ENCODE measurements at places on chromosomes 16 and 17.

- no peak for DNase-seq
Measured at GRCh38 chr16:22719945-22720344, 94.0 kb upstream of the HS3ST2 start.

DNA sequence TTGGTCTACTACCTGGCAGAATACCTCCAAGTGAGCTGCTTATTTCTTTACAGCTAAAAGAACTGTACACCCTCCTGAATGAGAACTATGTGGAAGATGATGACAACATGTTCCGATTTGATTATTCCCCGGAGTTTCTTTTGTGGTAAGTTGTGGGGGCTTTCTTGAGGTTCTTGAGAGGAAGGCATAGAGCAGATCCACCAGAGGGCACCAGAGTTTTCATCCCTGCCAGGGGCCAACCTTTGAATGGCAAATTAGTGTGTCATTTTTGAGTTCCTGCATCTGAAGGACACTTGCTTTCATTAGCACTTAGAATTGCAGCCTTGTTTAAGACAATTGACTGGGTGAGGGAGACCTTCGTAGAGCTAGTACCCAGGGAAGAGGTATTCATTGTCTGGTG lies 35.0 kb downstream of the NMT1 start:
- DNase-seq = no peak

- peak; percentile 6 for DNase-seq
Measured at GRCh38 chr17:37570527-37571093, 38.6 kb downstream of the SYNRG start.

DNA sequence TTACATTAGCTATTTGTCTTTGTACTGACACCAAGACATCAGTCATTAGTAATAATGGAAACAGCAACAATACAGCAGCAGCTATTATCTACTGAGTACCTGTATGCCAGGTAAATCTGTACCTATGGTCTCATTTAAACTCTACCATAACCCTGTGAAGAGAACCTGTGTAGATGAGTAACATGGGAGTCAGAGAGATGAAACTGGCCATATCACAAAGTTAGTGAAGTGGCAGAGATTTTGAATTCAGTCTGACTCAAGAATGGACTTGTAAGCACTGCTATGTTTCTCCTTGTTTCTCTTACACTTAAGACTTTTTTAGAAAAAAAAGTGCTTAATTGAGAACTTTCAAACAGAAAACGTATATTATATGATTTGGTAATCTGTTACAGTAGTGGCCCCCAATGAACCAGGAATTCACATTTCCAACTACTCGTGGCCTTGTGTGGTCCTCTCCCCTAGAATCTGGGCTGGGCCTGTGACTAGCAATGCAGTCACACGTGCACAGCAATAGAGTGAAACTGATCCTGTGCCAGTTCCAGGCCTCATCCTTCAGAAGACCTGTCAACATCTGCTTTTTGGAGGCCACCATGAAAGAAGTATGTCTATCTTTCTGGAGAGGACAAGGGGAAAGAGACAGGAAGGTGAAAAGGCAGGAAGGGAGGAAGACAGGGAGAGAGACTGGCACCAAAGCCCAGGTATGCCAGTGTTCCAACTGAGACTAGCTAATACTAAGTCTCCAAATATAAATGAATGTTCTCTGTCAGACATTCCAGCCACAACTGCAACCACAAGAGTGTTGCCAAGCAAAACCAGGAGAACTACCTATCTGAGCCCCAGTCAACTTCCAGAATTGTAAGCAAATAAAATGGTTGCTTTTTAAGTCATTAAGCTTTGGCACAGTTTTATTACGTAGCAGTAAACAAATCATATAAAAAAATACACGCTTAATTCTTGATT lies 12.0 kb downstream of the CRLF3 start:
- no peak for DNase-seq

DNA sequence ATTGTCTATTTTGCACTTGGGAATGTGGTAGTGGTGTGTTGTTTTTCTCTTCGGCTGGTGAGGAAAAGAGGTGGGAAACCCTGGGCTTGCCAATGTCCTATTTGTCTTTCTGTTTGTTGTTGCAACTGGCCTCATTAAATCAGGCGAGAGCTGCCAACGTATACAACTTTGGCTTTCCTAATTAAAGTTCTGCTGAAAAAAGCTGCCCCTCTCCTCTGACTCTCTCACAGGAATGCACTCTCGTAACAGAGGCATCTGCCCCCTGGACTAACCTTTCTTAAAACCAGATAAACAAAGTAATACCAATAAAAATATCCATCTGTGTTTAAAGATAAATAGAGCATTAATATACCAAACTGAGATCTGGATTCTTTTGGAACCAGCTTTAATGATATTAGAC lies 7.8 kb downstream of the CDRT15 start:
- no peak for DNase-seq

GRCh38 chr16:84041881-84042280 lies 714 bp downstream of the SLC38A8 start:
- DNase-seq = no peak

DNA sequence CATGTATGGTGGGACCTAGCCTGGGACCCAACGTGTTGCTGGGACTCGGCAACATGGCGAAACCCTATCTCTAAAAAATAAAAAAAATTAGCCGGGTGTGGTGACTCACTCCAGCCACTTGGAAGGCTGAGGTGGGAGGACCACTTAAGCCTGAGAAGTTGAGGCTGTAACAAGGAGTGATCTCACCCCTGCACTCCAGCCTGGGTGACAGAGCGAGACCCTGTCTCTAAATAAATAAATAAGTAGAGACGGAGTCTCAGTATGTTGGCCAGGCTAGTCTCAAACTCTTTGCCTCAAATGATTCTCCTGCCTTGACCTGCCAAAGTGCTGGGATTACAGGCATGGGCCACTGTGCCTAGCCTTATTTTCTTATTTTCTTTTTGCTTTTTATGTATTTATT lies 10.1 kb upstream of the CNP start:
- no peak for DNase-seq

DNA sequence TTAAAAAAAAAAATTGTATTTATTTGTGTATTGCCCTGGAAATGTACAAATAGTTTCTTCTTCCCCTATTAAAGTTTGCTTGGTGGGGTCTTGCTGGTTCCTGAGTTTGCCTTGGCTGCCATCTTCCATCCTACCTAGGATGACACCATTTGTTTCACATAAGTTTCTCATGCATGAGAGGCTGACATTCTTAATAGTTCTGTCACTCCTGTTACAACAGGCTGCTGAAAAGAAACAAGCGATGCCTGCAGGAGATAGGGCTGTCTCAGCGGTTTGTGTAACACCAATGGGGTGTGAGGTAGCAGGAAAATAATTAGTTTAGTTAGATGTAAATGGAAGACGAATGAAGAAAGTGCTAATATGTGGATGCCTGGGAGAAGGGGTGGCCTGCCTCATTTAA lies 1000.9 kb upstream of the RBFOX1 start:
- DNase-seq = no peak

DNA sequence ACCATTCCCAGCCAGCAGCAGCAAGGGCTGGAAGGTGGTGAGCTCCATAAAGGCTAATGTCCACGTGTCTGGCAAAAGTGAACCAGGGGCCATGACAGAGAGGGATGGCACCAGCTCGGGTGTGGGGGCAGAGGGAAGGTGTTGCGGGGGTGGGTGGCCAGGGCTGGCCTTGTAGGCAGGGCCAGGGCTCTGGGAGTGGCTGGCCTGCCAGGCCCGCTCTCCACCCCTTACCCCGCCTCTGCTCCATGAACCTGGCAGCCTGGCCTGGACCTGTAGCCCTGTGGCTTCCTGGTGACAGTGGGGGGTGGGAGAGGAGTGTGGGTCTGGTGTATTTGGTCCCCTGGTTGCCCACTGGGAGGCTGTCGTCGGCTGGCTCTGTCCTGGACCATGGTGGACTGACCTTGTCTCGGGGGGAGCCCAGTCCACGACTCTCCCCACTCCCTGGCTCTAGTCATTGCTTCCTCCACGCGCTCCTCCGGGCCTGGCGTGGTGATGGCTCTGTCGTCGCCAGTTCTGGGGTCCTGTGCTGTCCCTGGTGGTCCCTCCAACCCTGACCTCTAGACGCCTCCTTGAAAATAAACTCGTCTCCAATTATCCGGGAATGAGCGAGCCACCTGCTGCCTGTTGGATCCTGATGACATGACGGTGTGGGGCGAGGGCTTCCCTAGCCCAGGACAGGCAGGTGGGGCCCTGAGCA lies 50.0 kb downstream of the ENGASE start:
- DNase-seq = no peak

GRCh38 chr17:14334276-14334840 lies 33.5 kb downstream of the HS3ST3B1 start:
- DNase-seq = no peak

DNA sequence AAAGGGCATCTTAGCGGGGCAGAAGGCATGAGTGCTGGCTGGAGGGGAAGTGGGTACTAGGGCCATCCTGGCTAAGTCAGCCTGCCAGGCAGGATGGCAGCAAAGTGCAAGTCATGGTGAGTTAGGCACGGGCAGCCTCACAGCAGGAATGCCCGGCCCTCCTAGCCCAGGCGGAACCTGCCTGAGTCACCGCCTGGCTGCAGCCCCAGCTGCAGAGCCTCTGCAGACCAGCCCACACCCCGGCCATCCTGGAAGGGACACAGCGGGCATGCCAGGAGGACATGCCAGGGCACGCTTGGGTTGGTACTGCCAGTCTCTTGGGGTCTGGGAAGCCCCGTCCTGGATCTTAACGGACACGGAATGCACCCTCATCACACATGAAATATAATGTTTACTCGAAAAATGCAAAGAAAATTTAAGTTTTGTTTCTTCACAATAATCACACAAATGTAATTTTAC lies 5.0 kb upstream of the ALDH3A1 start:
- DNase-seq = no peak

DNA sequence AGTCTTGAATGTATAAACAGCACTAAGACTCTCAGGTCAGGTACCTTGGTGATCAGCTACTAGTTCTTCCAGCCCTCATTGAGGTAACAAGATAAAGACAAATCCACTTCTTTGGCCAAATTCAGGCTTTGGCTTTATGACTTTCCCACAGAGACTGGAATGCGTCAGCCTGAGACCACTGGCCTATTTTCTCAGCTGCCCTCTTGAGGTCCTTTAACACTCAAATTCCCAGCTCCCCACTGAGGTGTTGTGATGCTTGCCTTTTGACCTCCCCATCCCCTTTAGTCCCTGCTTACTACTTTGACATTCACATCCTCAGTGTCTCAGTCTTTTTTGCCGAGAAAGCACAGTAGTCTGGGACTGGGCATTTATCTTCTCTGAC lies 10.6 kb downstream of the TNFAIP1 start:
- DNase-seq = no peak

- DNase-seq = peak; percentile 41
Measured at GRCh38 chr17:1298606-1299005, 19.1 kb downstream of the TRARG1 start.

GRCh38 chr16:76670125-76670857 lies 393.1 kb downstream of the CNTNAP4 start:
- DNase-seq = no peak

DNA sequence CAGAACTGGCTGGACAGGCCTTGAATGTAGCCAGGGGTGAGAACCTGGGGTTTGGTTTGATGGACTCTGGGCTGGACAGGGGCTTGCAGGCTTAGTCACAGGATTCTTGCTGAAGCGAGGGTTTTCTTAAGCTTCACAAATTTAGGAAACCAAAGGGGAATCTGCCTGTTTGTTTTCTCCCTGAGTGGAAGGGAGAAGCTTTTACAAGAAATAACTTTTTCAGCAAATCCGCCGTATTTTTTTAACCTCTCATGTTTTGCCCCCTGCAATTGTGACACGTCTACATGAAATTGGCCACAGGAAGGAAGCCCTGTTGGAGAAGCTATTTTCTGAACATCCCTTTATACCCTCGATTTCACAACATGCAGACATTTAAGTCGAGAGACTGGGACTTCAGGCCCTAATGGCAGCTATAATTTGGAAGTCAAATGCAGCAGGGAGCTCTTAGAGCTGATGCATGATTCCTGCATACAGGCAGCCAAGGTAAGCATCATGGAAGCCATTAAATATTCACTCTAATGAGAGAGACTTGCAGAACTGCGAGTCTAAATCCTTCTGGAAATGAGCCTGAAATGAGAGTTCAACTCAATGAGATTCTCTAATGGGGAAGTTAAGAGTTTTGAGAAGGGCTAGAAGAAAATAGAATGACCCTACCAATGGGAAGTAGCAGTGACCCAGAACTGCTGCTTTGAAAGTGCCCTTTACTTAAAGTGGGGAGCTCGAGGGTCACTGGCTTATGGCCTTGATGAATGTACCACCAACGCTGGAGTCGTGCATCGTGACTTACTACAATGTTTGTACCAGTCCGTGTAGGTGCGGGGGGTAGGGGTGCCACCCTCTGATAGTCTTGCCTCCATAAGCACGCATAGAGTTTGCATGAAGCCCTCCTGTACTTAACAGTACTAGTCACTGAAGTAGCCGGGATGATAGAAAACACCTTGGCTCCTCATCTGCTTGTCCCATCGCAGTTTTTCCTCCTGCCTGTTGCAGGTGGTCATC lies 45.1 kb upstream of the IRF8 start:
- DNase-seq = no peak

- no peak for DNase-seq
Measured at GRCh38 chr17:35577830-35578196, 558 bp downstream of the PEX12 start.

GRCh38 chr16:12728469-12728868 lies 75.2 kb downstream of the CPPED1 start:
- no peak for DNase-seq

GRCh38 chr16:85573696-85574641 lies 39.2 kb upstream of the GSE1 start:
- DNase-seq = no peak

DNA sequence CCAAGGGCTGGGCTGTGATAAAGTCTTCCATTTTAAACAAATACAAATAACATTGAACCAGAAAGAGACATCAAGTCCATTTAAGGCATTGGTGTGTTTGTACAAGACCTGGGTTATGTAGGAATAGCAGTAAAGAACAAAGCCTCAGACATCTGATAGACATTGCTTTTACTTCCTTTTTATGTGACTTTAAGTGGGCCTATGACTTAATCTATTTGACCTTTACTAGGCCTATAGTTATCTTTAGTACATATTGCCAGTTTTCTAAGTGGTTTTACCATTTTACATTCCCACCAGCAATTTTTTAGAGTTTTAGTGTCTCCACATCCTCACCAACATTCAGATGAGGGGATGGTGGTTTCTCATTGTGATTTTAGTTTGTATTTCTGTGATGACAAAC lies 298.8 kb downstream of the ZFHX3 start:
- no peak for DNase-seq

Measured in activated CD4-positive, alpha-beta T cell treated with anti-CD3 and anti-CD28 coated beads, Interleukin-2, amount 50 U/mL, for 1 hour (primary cell).